ENCODE measurements at places on chromosomes 2 and 18.

- DNase-seq, result no peak
Measured at GRCh38 chr2:220174826-220175225, 547.4 kb downstream of the SLC4A3 start.

GRCh38 chr2:65319674-65320041, 92.0 kb downstream of the ACTR2 start:
- DNase-seq, result no peak

DNA sequence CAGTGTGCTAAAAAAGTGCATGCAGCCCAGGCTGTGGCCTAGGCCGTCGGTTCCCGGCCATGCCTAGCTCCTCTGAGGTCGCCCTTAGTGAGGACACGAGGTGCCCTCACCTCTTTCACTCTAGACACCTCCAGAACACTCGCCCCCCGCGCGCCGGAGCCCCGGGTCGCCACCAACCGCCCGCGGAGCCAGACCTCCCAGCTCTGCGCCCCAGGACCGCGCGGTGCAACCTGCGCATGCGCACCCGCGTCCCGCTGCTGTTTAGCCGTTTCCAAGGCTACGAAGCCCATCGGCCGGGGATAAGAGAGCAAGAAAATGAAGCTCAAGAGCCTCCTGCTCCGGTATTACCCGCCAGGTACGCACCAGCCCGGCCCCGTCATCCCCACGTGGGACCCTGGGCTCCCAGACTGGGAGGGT, at the start of gene DAW1:
DAW1 (plus strand) TSS at position 257 of the 417 bp plus-strand sequence; CDS start at position 316, 59 bp downstream.
- no peak for DNase-seq

DNA sequence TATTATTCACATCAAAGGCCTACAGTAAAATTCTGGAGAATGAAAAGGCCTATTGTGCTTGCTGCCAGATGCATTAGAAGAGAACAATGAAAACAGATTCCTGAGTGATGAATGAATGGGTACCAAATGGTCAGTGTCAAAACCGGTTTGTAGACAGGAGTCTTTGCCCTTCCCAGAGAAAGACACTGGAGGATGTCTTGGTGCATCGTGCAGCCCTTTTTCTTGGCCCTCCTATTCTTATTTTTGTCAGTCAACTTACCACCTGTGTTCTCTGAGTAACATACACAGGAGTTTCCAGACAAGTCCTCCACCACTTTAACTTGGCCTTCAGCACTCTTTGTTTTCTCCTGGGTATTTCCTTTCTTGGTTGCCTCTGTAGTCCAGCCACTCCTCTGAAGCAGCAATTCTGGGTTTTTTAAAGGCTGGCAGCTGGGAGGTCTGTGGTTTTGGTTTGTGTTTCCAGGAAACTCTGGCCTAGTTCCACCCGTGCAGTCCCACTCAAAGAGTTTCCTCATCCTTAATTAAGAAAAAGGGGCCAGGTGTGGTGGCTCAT, 29.4 kb downstream of the PSTPIP2 start:
- no peak for DNase-seq

DNA sequence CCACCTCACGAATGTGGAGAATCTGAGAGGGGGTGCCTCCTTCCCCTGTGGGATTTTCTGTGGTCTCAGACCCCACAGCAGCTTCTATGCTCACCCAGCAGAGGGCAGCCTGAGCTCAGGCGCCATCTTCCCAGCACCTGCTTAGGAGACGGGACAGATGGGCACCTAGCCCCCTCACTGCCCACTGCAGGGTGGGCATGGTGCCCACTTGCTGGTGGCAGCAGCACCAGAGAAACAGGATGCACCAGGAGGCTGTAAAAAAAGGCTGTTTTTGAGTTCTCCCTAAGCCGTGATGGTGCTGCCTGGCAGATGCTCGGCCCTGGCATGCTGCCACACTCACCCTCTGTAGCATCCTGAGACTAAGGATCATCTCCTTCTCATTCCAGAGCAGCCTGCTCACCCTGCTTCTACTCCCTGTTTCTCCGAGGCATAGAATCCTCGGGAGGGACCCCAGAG, 19.1 kb upstream of the SLC20A1 start:
- peak; percentile 38 for DNase-seq

DNA sequence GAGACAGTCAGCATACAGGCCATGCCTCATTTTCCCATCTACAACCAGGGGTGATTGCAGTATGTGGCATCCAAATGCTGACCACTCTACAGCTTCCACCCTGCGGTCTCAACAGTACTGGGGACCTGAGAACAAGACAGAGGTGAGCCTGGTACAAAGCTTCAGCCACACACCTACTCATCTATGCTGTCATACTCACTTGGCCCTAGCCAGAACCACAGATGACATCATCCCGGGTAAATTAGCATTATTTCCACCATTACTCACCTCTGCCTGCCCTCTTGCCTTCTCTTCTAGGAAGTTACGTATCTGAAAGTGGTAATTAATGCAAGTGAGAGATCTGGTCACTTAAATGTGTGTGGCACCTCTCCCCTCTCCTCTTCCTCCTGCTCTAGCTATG, 208.2 kb upstream of the ARL4C start:
- DNase-seq, result no peak

- no peak for DNase-seq
Measured at GRCh38 chr2:222169346-222169745, 129.5 kb downstream of the PAX3 start.

GRCh38 chr18:8496186-8496585, 113.1 kb upstream of the RAB12 start:
- no peak for DNase-seq

GRCh38 chr2:97354576-97354975, 235.1 kb downstream of the ANKRD36B start:
- no peak for DNase-seq

- DNase-seq, result no peak
Measured at GRCh38 chr2:186634701-186635100, 44.8 kb downstream of the ITGAV start.

DNA sequence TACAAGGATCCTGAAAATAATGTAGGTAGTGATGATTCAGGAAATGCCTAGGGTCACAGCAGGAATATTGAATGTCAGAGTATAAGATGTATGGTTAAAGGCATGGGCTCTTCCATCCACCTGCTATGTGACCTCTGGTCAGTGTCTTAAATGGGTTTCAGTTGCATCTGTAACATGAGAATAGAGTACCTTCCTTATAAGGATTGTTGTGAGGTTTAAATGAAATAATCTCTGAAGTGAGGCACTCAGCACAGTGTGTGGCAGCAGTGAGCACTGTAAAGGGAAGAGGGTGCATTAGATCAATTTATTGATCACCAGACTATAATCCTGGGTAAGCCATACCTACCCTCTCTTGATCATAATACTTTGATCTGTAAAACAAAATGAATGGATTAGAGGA, 319.1 kb downstream of the SLC4A3 start:
- no peak for DNase-seq

- no peak for DNase-seq
Measured at GRCh38 chr2:65351234-65351947, 81.0 kb downstream of the SPRED2 start.

GRCh38 chr2:231563378-231563961, 29.2 kb upstream of the TEX44 start:
- peak; percentile 38 for DNase-seq

DNA sequence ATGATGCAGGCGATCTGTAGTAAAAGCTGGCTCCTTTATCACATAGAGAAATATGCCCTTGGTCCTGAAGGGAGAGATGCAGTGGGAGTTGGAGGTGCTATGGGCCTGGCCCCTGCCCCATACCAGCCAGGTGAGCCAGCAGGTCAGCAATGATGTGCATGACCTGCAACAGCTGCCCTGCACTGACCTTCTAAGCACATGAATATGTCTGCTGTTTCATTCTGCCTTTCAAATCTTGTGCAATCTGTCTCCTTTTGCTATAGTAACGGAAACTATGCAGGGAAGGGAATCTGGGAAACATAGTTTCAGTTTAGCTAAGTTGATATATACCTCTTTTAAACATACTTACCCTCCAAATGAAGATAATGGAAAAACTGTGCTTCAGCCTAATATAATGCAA, 235.2 kb downstream of the TDRD15 start:
- DNase-seq, result no peak

- DNase-seq, result no peak
Measured at GRCh38 chr2:85579266-85579935, 2.0 kb downstream of the VAMP8 start.

DNA sequence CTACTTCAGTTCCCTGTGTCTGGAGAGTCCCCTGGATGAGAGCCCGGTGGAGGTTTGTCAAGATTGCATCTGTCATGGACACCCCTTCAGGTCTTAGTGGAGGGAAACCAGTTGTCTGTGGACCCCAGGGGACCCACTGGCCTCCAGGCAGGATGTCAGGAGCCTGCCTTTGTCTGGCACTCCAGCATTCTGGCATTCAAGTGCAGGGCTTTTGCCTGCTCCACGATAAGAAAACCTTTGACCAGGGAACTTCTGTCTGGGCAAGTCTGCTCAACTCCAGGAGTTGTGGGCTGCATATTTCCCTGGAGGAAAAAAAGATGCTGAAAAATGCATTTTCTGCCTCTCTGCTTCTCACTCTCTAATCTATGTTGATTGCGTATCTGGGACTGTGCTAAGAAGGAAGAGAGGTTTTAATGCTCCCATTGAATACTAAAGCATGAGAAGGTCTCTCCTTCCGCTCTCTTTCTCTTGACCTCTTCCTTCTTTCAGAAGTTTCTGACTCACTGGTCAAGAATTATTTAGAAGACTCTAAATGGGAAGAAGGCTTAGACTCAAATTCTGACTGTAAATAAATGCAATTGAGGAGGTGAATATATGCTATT, 104.5 kb downstream of the MMADHC start:
- DNase-seq, result no peak

DNA sequence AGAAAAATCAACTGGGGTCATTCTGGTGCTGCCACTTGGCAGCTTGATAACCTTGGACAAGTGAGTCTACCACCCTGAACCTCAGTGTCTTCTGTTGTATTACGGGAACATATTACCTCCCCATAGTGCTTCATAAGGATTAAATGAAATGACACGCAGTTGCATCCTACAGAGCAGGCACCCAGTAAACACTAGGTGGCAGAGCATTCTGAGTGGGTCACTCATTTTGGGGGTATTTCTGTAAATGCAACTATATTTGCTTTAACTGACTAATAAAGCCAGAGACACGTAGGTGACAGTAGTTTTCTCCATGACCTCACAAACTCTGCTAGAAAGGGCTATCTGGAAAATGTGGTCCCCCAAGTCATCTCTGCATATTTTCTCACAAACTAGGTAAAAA, 4.7 kb downstream of the CD226 start:
- no peak for DNase-seq

DNA sequence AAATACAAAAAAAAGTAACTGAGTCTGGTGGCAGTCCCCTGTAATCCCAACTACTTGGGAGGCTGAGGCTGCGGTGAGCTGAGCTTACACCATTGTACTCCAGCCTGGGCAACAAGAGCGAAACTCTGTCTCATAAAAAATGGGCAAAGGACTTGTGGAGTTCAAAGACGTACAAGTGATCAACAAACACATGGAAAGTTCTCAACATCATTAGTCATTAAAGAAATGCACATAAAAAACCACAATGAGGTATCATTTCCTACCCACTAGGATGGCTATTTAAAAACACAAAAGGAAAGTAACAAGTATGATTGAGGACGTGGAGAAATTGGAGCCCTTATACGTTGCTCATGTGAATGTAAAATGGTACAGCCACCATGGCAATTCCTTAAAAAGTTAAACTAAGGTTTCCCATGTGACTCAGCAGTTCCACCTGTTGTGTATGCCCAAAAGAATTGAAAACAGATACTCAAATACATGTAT, 52.3 kb downstream of the RAB10 start:
- no peak for DNase-seq

DNA sequence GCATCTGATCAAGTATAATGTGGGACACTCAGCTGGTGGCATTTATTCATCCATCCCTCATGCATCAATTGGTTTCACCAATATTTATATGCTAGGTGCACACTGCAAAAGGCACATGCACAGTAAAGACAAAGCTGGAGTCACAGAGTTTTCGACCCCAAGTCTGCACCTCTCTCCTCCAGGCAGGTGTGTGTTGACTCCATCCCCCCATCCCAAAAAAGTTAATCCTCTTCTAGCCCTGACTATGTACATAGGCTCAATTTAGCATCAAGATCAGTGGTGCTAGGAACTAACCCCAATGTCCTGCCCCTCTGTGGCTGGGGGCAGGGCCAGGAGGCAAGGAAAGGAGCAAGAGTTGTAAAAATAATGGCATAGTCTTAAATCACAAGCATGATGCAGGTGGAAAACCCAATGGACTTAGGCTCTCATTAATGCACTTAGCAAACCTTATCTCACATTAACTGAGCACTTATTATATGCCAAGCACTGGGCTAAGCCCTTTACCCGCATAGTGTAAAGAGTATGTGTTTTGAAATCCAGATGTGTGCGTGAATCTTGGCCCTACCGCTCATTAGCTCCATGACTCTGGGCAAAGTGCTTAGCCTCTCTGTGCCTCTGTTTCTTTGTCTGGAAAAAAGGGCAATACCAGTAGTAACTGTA, 3.1 kb downstream of the EVA1A start:
- no peak for DNase-seq

DNA sequence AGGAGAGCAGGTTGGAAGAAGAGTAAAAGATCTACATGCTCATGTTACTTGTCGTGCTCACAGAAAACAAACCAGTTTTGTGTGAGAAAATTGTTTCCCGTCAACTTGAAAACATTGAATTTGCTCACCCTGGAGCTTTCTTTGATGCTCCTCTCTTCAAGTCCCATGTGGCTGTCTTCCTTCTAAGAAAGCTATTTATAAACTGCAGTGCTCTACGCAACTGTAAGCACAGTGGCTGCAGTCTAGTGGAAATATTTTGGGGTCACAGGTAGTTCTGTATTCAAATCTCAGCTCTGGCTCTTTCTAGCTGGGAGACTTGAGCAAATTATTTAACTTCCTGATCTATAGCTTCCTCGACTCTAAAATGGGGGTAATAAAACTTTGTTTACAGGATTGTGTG, 211.8 kb downstream of the PLCL1 start:
- no peak for DNase-seq

- no peak for DNase-seq
Measured at GRCh38 chr2:179550214-179550613, 285.6 kb upstream of the SESTD1 start.

- DNase-seq, result no peak
Measured at GRCh38 chr2:98911376-98912154, 24.5 kb downstream of the CRACDL start.

- DNase-seq, result no peak
Measured at GRCh38 chr2:144490857-144491256, 29.1 kb downstream of the ZEB2 start.

- no peak for DNase-seq
Measured at GRCh38 chr18:75377258-75377657, 50.2 kb downstream of the SMIM21 start.
